Activated T-helper 2 cell treated with anti-CD3 and anti-CD28 coated beads, Interferon-gamma antibody, Interleukin-2, Interleukin-4, amounts not matched to agents 10 μg/mL and 5 μg/mL and 100 μg/mL, durations not matched to agents 14 hours and 24 hours and 36 hours (primary cell): ENCODE measurements at places on chromosomes 3 and 15. TPM values are rescaled to one million over a fixed set of nuclear protein-coding genes. Genes with fewer than 3 reads are reported as not detected.

DNA sequence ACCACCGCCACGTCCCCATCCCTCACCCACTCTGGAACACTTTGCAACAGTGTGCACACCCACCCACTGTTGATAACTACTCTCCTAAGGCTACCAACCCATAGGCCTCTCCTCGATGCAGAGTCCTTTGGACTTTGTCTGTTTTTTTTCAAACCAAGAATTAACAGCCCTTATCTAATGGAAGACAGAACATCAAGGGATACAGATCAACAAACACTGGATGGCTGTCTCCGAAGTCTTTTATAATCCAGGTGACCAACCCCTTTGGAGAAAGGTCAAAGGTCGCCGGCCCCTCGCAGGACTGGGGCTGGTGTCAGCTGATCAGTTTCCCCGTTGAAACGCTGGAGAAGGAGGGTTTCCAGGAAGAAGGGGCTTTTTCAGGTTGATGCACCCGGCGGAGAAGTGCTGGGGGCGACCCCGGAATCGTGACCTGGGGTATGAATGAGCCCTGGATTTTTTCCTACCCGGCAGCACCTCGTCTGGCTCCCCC, 532 bp downstream of the B4GALT4 start:
- peak overlapping the region; percentile 84 for H3K4me3 ChIP-seq
- DNase-seq: no peak
- H3K4me1 ChIP-seq: peaks cover 32% of the 10 kb centered on the region
- H3K27ac ChIP-seq: peak overlapping the region; percentile 85
- H3K27me3 ChIP-seq: no peaks in the 10 kb centered on the region

DNA sequence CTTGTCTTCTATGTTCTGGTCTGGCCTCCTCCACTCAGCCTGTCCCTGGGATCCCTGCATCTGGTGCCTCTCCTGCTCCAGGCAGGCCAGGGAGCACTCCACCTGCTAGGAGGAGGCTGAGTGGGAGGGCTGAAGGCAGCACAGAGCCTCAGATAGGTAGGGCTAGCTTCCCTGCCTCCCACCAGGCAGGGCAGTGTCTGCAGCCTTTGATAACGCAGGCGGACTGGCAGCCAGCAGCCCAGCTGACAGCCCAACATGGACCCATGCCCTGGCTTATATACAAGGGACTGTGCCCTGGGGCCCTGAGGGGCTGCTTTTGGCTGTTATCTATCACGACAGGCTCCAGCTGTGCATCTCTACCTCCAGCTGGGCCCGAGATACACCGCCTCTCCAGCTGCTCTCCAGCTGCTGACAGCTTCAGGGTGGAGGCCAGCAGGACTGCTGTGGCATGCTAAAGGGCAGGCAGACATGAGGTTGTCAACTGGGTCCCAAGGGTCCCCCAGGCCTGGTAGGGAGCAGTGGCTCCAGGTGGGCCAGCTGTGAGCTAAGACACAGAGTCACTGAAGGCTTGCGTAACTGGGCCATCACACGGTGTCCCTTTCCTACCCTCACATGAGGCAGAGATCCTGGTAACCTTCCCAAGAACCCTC, 5.2 kb upstream of the CLK3 start:
- H3K4me1 ChIP-seq: no peaks in the 10 kb centered on the region
- no peak overlapping the region for H3K27ac ChIP-seq
- no peak overlapping the region for H3K4me3 ChIP-seq
- H3K36me3 ChIP-seq: no peaks in the 10 kb centered on the region

GRCh38 chr3:105691633-105692032, 177.2 kb downstream of the CBLB start:
- no peak overlapping the region for H3K4me3 ChIP-seq
- no peak overlapping the region for H3K27ac ChIP-seq
- H3K36me3 ChIP-seq: peaks cover 74% of the 10 kb centered on the region
- no peak for DNase-seq
- no peaks in the 10 kb centered on the region for H3K27me3 ChIP-seq

ZNF501 gene
- 1.1 and 1.3 TPM in 2 replicates for total RNA-seq

GRCh38 chr3:192011137-192011536, 550.2 kb downstream of the PYDC2 start:
- H3K27ac ChIP-seq: no peak overlapping the region
- H3K4me1 ChIP-seq: no peaks in the 10 kb centered on the region
- no peaks in the 10 kb centered on the region for H3K27me3 ChIP-seq
- DNase-seq: no peak
- no peak overlapping the region for H3K4me3 ChIP-seq
- H3K36me3 ChIP-seq: no peaks in the 10 kb centered on the region

- no peaks in the 10 kb centered on the region for H3K4me1 ChIP-seq
- no peak overlapping the region for H3K4me3 ChIP-seq
- DNase-seq: no peak
- H3K36me3 ChIP-seq: no peaks in the 10 kb centered on the region
Measured at GRCh38 chr3:121064121-121064520, 156.1 kb downstream of the STXBP5L start.

UPK1B gene
- not detected in 2 replicates for total RNA-seq

MORC1 gene
- not detected in 2 replicates for total RNA-seq
